Stimulated activated CD8-positive, alpha-beta memory T cell treated with anti-CD3 and anti-CD28 coated beads, Interleukin-4, amount 100 ng/mL, for 24 hours (primary cell): ENCODE measurements at places on chromosomes 7 and 10.

DNA sequence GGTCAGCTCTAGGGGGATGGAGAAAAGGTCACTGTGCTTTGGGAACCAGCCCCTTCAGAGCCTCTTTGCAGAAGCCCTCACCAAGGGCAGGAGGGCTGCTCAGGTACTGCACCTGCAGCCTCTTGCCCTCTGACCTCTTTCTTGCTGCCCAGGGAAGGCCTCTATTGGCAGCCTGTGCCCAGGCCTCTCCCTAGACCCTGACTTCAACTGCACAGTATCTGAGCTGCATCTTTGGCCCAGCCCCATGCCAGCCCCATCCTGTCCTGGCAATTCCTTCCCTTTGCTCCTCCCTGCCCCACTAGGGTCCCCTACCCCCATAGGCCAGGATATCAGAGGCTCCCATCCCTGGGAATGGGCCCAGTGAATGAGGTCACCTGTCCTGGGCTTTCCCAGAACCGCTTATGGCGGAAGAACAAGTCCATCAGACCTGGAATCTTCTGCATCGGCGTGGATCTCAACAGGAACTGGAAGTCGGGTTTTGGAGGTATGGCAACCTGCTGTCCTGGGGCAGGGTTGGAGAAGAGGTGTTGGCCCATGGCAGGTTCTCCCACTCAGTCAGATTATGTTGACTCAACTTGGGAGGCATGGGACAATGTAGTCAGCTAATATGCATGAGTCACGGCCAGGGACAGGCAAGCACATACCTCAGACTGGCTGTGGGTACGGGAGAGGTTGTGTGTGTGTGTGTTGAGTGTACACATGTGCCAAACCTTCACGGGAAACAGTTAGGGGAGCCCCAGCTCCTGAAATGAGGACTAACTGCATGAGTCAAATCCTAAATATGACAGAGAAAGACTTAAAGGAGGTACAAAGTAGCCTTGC, 17.1 kb upstream of the CPA1 start:
- DNase-seq, result no peak

DNA sequence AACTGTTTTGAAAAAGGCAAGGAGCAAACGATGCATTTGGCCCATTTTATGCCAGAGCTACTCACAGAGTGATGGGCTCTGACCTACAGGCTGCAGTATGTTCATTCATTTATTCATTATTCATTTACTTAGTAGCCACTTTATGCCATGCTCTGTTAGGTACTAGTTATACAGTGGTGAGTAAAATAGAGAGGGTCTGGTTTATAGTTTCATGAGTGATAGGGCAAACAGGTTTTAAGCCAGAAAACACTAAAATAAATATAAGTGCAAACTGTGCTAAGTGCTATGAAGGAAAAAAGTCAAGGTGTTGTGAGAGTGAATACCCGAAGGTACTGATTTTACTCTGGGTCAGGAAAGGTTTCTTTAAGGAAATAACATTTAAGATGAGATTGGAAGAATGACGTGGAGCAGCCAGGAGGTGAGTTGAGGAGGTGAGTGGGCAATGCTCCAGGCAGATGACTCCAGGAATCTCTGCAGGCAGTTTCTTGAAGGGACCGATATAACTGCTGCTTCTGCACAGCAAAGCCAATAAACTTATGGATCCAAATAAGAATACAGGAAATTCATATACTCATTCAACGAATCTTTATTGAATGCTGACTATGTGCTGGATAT, 56.9 kb upstream of the FAM133B start:
- no peak for DNase-seq

GRCh38 chr7:77765906-77766800, 32.1 kb downstream of the TMEM60 start:
- no peak for DNase-seq

DNA sequence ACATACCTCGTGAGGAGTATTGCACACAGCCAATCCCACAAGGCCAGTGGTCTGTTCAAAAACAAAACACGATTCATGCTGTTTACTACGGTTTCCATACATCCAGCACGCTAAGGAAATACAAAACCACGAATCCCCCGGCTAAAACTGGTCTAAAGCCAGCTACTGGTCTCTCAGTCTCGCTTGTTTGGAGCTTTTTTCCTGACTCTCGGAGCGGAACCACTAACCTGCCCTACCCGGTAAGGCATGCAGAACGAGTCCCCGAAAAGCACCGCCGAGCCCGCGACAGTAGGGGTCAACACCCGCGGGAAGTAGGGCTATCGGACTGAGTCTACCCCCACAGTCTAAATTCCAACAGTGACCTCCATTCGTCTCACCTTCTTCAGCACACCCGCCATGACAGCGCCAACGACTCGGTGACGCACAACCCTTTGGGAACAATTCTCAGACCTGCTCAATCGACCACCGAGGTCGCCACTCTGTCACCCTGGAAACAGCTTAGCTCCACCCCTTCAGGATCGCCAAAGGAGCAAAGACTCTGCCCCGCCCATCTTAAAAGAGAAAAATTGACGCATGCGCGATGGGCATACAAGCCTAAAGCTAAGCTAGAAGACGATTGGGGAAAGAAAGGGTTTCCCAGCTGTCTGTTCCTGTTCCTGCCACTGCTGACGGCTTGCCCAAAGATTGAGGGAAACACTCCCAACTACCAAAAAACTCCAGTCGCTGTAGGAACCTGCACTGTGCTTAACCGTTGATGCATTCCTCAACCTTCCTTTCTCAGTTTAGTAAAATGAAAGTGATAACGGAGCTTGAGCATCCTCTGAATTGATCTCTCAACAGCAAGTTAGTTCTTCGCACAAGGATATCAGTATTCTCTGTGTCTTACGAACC, at the start of gene NDUFA5:
TSS of gene NDUFA5 (minus strand) at position 421 of the 891 bp plus-strand sequence. CDS start at position 398, 23 bp downstream.
- DNase-seq, result peak; percentile 92

DNA sequence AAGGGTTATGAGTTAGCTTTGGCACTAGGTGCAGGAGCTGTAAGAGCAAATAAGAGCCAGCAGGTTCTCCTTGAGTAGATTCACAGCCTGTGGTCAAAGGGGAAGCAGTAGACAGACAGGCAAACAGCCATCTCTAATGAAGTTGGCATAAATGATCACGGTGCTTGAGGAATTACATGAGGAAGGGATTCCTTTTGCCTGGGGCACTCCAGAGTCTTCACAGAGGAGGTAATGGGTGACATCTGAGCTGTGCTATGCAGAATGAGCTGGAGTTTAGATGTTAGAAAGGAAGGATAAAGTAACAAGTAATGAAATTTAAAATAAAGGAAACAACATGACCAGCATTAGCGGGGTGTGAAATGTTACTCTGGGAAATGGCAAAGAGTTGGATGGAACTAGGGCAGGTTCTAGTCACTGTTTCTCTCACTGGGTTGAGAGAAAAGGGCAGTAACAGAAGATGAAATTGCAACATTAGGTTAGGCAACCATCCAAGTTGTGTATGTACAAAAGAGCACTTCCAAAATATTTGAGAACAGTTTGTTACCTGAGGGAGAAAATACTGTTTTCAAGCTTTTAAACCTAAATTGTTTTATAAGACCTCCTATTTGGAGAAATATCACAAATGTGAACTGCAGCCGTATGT, 613.8 kb downstream of the PHTF2 start:
- no peak for DNase-seq
